Activated T-cell treated with anti-CD3 and anti-CD28 coated beads, Interleukin-2, amount 50 U/mL, for 1 hour (primary cell): ENCODE measurements at places on chromosomes 16 and 17.

GRCh38 chr17:39139161-39139511 lies 12.3 kb downstream of the PLXDC1 start:
- DNase-seq = no peak

- no peak for DNase-seq
Measured at GRCh38 chr17:63295288-63295687, 150.8 kb downstream of the CYB561 start.

DNA sequence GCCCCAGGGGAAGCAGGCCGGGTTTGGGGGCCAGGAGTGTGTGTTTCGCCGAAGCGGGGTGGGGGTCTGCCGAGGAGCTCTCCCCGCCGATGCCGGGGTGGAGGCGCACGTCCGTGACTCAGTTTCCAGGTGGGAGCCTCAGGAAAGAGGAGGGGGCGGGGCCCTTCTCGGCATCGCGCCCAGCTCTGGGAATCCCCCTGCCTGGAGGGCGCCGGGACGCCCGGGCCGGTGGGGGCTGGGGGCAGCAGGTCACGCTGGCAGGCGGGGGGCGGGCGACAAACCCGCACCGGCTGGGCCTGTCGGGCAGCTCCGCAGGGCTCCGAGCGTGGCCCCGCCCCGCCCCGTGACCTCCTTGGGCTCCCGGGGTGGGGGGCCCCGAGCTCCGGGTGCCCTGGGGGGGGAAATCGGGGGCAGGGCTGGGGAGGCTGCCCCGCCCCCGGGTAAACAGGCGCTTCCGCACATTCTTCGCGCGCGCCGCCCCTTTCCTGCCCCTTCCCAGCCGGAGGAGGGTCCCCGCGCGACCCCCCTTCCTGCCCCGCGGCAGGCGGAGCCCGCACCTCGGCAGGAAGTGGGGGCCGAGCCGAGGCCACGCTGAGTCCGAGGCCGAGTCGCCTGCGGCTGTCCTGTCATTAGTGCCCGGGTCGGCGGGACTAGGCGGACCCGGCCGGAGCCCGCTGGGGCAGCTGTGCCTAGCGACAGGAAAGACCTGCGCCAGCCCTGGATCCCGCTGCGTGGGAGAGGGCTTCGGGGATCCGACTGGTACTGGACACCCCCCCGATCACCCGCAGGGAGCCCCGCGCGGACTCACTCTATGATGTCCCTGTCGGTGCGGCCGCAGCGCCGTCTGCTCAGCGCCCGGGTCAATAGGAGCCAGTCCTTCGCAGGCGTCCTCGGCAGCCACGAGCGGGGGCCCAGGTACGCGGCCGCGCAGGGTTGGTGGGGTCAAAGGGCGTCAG lies 9.3 kb downstream of the RIPOR1 start:
- DNase-seq = peak; percentile 69

DNA sequence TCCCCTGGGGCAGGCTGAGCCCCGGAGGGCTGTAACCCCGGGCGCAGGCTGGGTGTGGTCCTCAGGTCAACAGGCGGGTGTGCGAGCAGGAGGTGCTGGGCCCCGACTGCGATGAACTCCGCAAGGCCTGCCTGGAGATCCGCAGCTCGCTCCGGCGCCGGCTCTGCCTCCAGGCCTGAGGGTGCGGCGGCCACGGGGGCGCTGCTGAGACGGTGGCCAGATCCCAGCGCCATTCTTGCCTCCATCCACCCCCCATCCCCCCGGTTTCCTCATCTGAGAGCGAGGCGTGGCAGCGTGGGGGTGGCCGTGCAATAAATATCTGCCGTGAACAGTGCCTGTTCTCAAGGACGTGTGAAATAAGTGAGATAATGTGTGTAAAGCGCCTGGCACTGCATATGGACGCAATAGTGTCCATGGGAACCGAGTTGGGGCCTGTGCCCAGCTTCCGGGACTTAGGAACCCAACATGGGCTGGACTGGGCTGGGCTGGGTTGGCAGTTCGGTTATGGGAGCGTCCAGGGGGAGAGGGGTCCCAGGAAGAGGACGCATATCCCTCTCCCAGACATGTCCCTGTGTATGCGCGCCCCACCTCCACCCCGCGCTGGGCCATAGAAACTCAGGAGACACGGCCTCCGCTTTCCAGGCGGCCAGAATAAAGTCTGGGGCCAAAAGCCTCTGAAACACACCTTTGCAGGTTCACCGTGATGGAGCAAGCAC lies 15.0 kb downstream of the ZNF213 start:
- DNase-seq = peak; percentile 63

GRCh38 chr17:13337864-13338371 lies 263.8 kb downstream of the HS3ST3A1 start:
- DNase-seq = no peak

GRCh38 chr17:35094902-35095301 lies 24.8 kb downstream of the RAD51D start:
- no peak for DNase-seq

GRCh38 chr16:67445441-67445912 lies 14.6 kb downstream of the HSD11B2 start:
- DNase-seq = no peak

- peak; percentile 45 for DNase-seq
Measured at GRCh38 chr17:83125515-83126274, 46.3 kb downstream of the METRNL start.

DNA sequence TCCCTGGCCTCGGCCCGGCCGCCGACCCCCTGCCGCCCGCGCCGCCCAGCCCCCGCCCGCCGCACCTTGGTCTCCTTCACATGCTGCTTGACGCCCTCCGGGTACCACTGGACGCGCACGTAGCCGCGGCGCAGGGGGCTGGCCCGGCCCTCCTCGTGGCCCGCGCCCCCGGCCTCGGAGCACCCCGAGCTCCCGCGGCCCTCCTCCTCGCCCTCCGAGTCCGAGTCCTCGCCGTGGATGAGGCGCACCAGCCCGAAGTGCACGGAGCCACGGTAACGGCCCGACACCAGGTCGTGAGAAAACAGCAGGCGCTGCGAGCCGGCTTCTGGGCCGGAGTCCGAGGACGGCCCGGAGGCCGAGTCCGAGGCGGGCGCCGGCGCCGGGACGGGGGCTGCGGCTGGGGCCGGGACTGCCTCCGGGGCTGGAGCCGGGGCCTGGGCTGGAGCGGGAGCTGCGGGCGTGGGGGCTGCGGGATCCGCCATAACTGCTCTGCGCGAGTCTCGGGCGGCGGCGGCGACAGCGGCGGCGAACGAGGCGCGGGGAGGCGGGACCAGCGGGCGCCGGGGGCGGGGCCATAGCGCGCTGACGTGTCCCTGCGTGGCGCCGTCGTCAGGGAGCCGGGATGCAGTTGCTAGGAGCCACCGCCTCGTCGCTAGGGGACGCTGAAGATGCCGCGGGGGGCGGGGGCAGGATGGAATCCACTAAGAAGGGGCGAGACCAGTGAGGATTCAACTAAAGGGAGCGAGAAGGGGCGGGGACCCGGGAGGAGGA lies at the start of gene UBE2O:
Gene UBE2O, minus strand, starts transcription at position 493 of the 771 bp plus-strand sequence. Its CDS starts 11 bp downstream, at position 482.
- DNase-seq = peak; percentile 97

- DNase-seq = peak; percentile 38
Measured at GRCh38 chr16:17578981-17579874, 108.5 kb upstream of the XYLT1 start.

GRCh38 chr17:40906613-40907012 lies 21.6 kb upstream of the KRT20 start:
- DNase-seq = no peak

DNA sequence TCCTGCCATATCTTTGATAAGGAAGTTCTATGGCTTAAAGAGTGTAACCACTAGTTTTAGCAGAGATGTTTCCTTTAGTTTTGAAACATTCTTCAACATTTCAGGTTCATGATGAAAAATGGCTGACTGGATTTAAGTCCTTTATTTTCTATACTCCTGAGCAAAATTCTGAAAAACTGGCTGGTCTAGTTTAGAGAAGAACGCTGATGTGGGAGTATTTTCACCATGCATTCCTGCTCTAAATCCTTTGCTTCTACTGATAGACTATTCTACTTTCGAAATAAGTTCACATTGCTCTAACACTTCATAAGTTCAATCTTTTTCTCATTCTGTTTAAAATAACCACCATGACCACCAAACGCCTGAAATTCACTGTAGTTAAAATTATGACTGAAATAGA lies 281.9 kb downstream of the FTO start:
- DNase-seq = no peak

GRCh38 chr17:41492351-41492750 lies 2.6 kb upstream of the KRT36 start:
- no peak for DNase-seq

DNA sequence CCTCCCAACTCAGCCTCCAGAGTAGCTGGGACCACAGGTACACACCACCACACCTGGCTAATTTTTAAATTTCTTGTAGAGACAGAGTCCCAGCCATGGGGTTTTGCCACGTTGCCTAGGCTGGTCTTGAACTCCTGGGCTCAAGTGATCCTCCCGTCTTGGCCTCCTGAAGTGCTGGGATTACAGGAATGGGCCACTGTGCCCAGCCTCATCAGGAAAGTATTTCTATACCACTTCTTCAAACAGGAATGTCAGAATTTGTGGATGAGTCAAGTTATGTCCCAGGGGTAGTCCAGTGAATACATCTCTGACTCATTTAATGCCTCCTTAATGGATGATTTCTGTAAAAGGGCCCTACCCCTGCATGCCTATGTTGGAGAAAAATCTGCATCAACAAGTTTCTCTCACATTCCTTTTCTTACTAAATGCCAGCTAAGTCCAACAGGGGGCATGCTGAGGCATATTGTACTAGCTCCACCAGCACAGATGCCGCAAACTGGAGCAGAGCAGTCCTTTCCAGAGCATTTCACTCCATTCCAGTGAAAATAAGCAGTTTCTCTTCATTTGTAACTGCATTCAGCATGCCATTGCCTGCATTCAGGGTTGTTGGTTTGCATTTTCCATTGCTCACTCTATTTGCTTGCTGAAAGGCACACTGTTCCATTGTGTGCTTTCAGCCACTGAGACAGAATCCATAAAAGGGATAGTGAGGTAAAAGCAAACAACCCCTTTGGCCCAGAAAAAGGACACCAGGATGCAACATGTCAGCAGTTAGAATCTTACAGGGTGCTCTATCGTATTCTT lies 5.3 kb upstream of the CAVIN1 start:
- DNase-seq = no peak

DNA sequence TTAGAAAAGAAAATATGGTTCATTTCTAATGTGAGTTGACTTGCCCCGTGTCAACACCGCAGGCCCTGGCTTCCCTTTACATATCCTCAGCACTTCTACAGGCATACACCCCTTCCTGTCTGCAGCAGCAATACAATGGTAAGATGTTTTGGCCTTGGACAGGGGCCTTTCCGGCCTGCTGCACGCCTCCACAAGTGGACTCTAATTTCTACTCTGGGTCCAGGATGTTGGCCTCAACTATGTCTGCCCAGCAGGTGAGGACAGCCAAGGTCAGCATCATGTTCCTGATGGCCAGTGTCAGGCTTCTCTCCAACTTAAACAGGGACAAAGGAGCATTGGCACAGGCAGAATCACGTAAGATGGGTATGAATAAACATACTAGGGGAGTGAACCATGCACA lies 11.0 kb downstream of the C17orf67 start:
- no peak for DNase-seq
